ENCODE measurements at places on chromosomes 12 and 14.
A peak's percentile ranks its signal among the peaks of the same experiment; 100 is the strongest.

GRCh38 chr12:4106621-4107020, 166.9 kb upstream of the CCND2 start:
- no peak for DNase-seq

GRCh38 chr14:34872822-34873588, 2.2 kb downstream of the BAZ1A start:
- peak; percentile 56 for DNase-seq

DNA sequence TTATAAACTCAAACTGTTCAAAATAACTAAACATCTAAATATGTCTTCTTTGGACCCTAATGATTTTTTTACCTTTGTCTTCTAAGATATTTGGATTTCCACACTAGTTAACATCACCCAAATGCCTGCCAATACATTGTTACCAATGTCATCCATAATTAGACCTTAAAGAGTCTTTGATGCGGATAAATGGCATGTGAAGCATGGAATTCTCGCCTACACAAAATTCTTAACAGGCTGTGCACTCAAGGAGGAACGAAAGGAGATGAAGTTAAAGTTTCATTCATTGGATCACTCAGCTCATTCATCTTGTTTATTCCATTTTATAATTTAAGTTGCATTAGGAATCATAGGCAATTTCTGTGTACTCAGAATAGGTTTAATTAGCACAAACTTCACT, 219.7 kb downstream of the ACSS3 start:
- no peak for DNase-seq

DNA sequence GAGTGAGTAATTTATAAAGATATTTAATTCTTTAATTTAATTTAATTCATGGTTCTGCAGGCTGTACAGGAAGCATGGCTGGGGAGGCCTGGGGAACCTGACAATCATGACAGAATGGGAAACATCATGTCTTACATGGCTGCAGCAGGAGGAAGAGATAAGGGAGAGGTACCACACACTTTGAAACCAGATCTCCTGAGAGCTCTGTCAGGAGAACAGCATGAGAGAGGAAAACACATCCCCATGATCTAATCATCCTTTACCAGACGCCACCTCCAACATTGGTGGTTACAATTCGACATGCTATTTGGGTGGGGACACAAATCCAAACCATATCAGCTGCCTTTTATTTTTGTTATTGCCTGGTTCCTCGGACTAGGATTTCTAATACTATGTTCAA, 928.6 kb downstream of the TMEM121 start:
- DNase-seq: no peak

- DNase-seq: no peak
These were observed 3.3 kb downstream of the MTA1 start for GRCh38 chr14:105422695-105423487.

DNA sequence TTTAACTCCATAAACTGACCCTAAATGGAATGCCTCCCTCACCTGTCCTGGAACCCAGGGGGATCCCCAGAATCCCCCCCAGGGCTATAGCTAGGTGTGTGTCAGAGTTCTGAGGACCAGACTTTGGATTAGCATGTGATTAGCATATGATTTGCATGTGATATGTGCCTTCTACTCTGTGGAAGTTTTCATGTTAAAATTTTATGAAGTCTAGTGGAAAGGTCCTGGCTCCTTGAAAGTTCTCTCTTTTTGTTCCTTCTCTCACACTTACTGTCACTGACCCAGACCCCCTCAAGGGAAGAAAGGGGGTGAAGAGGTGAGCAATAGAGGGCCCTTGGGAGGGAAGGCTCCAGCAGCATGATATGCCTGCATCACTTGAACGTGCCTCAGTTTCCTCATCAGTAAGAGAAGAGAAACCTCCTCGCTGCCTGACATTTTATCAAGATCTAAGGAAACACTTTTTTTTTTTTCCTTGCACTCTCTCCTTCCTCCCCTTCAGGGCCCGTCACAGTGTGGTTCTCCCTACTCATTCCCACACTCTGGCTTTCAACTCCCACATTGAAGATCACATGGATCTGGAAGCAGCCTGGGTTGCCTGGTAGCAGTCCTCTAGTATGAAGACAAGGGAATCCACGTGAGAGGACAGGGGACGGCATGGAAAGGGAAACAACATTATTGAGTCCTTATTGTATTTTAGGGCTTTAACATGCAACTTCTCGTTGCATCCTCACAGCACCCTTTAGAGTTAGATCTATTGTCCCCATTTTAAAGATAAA, 3.3 kb upstream of the C1QL4 start:
- DNase-seq: no peak

GRCh38 chr12:10771132-10771733, 31.2 kb downstream of the TAS2R7 start:
- DNase-seq: peak; percentile 14

- DNase-seq: no peak
These were observed 143.3 kb upstream of the AVPR1A start for GRCh38 chr12:63294327-63294632.

DNA sequence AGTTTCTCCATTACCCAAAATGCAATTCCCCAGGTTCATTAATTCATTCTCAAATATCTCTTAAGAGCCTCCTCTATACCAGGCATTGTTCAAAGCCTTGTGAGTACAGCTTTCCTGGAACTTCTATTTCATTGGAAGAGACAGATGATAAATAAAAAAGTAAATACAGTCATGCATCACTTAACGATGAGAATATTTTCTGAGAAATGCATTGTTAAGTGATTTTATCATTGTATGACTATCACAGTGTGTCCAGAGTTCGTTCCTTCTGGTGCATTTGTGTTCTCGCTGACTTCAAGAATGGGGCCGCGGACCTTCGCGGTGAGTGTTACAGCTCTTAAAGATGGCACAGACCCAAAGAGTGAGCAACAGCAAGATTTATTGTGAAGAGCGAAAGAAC, 66.0 kb downstream of the ANO4 start:
- no peak for DNase-seq

DNA sequence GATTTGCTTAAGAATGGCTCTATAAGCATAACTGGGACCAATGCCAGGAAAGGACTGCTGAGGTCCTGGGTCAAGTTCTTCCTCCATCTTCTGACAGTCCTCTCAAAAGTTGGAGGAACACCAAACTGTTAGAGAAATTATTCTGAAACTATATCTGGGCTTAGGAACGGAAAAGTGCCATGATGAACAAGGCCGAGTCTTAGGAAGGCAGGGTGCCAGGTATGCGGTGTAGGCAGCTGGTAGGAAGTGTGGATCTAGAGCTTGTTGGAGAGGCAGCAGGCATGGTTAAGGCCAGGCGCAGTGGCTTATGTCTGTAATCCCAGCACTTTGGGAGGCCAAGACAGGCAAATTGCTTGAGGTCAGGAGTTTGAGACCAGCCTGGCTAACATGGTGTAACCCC, 7.7 kb downstream of the GNPTAB start:
- DNase-seq: no peak

GRCh38 chr14:74853581-74853980, 22.4 kb downstream of the PROX2 start:
- no peak for DNase-seq
